GM12878 (cell line): ENCODE measurements at places on chromosomes 5 and 9. TPM values are rescaled to one million over a fixed set of nuclear protein-coding genes. Genes with fewer than 3 reads are reported as not detected.

DNA sequence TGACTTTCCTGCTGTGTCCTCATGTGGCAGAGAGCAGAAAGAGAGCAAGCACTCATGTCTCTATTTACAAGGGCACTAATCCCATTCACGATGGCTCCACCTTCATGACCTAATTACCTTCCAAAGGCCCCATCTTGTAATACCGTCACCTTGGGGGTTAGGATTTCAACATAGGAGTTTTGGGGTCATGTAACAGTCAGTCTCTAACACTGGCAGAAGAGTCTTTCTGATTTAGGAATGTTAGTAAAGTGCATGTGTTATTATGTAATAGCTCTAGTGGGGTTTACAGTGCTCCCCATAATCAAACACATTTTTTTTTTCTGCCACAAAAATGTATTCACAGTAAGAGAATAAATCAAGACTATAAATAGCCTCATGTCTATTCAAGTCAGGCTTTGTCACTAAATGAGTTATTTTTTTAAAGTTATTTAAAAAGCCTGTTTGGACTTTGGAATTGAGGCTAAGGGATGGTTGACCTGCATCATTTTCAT lies 19.1 kb downstream of the GALNT10 start:
- no peak for DNase-seq

DNA sequence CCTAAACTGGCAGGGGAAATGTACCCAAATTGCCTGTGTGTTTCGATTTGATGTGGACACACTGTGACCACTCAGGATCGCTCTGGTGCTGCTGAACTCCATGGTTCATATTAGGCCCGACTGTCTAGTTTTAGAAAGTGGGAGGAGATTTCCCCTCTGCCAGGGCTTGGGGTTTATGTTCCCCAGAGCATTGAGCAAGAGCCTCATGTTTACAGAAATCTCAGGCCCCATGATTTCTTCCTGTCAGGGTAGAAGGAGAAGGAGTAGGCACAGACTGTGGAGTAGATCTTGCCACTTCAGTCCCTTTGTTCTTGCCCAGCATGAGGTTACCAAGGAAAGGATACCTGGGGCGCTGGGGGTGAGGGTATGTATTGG lies 40.8 kb upstream of the GLRX start:
- no peak for DNase-seq

FCHO2 gene
- 0.11 and 0.51 TPM in 2 replicates for total RNA-seq

C5orf58 gene
- total RNA-seq = not detected in 2 replicates

DNA sequence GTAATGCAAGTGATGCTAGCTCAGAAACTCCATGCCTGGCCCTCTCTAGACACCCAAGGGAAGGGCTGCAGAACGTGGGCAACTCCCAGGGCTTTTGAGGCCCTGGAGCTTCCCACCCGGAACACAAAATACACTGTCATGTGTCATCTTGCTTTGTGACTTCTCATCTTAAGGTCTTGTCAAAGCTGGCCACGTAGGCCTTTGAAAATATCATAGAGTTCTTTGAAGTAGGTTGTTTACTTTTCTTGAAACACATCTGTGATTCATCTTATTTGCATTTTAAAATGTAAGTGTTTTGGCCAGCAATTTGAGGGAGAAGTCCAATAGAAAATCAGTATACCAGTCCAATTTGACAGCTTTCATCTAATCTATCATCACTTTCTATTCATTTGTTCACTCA lies 40.2 kb upstream of the PALM2AKAP2 start:
- DNase-seq = no peak

- no peak for DNase-seq
Observed at GRCh38 chr5:33367416-33367815, 73.3 kb upstream of the TARS1 start.
